ENCODE measurements at places on chromosomes 3 and 15.

DNA sequence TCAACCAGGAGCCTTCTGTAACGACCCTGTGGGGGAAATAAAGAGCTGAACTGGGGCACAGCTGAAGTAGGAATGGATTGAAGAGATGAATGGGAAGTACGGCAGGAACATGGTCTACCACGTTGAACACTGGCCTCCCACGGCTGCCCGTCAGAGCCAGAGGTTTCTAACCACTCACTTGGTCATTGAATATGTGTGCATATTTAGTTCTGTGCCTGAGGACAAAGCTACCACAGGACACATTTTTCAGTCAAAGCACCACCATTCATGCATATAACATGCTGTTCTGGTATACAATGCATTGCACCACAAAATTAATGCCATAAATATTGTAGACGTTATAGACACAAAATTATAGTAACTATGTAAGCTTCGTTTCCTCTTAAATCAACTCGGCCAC, 75.5 kb downstream of the MB21D2 start:
- DNase-seq, result no peak

DNA sequence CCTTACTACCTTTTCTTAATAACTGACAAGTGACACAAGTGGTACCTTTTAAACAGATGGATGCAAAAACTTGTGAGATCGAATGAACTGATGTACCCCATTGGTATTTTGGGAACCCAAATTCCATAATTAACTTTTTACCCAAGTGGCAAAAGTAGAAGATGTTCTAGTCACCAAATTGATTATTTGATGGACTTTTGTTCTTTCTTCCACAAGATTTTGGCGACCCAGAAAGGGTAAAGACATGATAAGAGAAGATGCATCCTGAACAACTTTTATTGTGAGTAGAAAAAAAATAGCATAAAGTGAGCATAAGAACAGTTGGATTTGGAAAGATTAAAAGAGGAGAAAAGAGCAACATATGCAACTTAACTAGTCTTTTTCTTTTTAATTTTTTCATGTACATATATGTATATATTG, 159.5 kb downstream of the TIGIT start:
- no peak for DNase-seq

DNA sequence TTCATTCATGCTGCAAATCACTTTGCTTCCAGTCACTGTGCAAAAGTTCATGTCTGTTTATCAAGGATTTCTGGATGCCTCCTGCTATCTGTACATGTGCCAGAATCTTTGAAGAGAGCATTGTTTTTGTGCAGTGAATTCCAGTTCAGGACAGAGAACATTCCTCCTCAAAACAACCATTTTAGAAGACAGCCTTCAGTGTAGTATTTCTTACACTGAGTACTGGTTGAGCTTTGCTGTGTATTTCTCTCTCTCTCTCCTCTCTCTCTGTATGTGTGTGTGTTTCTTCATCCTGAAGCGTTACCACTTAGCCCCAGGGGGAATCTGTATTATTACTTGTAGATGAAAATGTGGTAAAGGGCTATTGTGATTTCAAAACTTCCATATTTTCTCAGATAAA, 123.8 kb upstream of the CHL1 start:
- no peak for DNase-seq

DNA sequence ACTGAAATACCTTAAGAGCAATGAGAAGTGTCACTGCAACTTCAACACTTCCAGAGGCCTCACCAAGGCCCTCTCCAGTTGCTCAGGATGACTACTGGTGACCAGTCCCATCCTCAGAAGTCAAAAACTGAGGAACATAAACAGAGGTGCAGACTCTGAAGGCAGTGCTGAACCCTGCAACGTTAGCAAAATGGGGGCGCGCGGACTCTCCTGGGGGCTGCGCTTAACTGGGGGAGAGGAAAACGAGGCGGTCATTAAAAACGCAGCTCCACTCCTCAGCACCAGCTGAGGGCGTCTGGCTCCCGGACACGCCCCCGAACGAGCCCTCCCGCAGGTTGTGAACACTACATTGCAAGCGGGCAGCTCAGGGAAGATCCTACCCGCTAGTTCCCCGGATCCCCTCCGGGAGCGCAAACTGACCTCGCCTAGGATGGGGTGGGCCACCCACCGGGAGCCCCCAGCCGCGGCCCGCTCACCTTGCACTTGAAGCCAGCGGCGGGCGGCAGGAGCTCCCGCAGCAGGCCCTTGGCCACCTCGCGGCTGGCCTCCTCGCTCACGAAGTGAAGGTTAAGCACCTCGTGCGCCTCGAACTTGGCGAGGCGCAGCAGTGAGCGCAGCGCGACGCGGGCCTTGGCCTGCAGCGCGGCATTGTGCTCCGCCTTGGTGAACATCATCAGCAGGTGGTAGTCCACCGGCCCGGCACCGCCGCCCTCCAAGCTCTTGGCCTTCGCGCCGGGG, 711 bp downstream of the XXYLT1 start:
- no peak for DNase-seq

GRCh38 chr15:50925281-50925680, 16.8 kb downstream of the AP4E1 start:
- DNase-seq, result peak; percentile 81

- DNase-seq, result no peak
These were observed 116.9 kb downstream of the GADL1 start for GRCh38 chr3:30777426-30778113.

- no peak for DNase-seq
These were observed 486.8 kb upstream of the ALCAM start for GRCh38 chr3:104879919-104880318.

GRCh38 chr3:132549169-132549568, 47.9 kb upstream of the ACKR4 start:
- DNase-seq, result no peak

- no peak for DNase-seq
These were observed 247.6 kb downstream of the PTPRG start for GRCh38 chr3:61808999-61809398.

DNA sequence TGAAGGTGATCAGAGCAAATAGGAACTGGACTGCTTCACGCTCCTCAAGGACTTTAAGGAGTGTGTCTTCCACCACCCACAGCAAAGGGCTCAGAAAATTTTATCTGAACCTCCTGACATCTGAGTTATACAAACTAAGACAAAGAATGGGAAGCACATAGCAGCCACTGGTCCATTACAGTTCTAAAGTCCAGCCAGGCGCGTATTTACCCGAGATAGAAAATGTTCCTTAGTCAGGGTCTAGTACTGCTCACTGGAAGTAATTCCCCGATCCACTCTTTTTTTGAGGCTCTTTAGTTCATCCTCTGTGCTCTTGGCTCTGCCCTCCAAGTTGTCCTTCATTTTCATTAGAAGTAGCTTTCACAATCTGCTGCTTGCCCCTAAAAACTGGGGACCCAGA, 88.5 kb upstream of the GOLGA8J start:
- DNase-seq, result no peak

DNA sequence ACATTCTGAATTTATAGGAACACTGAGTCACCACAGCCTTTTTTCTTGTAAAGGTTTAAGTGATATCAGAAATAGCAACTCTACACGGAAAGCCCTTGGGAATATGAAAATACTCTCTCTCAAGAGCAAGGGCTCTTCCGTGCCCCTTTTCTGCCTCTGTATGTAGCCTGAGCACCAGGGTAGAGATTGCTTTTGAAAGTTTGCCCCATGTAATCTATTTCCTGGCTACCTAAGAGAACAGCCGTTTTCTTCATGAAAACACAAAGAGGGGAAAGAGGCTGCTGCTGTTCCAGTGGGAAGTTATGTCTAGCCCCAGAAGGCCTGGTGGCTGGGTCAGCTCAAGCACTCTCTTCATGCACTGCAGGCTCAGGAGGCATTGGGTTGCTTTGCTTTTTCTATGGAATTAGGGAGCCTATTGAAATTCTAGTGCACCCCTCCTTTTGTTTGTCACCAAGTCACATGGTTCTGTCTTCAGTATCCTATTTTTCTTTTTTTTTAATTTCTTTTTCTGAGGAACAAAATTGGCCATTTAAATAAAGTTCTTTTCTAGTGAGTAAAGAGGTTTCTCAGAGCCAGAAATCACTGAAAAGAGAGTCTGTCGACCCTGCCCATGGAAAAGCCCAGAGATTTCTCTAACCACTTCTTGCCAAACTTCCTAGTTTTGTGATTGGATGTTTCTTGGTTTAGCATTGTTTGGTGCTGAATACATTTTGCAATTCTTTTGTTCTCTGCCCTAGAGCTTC, 39.5 kb downstream of the TIGIT start:
- no peak for DNase-seq

DNA sequence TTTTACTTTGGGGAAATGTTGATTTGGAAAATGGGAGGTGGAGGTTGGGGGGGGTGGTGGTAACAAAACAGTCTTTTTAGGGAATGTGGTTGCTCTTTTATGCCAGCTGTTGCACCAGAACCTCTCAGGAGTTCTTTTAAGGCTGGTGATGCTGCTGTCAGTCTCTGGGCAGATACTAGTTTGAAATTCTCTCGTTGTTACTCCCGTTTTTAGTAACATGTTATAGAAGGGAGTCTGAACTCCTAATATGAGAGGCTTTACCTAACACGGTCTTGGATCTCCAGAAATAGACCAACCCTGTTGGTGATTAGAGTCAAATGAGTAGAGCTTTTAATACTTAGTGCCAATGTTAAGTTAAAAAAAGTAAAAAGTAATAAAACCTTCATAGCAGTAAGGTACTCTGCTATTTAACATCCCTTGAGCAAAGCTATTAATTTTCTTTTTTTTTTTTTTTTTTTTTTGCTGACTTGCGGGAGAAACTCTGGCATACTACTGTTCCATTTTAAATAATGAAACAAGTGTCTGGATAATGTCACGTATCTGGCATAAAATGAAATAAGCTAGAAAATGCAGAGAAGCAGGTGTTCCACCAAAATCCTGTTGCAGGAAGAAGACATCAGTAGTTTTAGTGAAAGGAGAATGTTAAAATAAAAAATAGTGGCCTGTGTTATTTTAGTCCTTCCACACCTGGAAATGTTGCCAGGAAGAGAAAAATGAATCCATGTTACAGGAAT, 156.7 kb downstream of the CACNA1D start:
- no peak for DNase-seq

- DNase-seq, result no peak
These were observed 296.0 kb downstream of the NAALADL2 start for GRCh38 chr3:175155172-175155571.

All from fibroblast of skin of left quadriceps (primary cell).